CD4-positive, alpha-beta memory T cell (primary cell): ENCODE measurements at places on chromosomes 16 and 17. TPM values are rescaled to one million over a fixed set of nuclear protein-coding genes. Genes with fewer than 3 reads are reported as not detected.

The TRAPPC1 gene
- 116 TPM for total RNA-seq

The ITGAL gene
- 657 TPM for total RNA-seq

The TMC7 gene
- not detected for total RNA-seq

The KRTAP2-2 gene
- total RNA-seq: not detected

The TMEM114 gene
- not detected for total RNA-seq

The SETD6 gene
- 38.3 TPM for total RNA-seq

The LDHD gene
- total RNA-seq: 0.17 TPM

The CCL3 gene
- 3.2 TPM for total RNA-seq

The TMED6 gene
- 5.4 TPM for total RNA-seq

The PTX4 gene
- not detected for total RNA-seq

The CMTM2 gene
- total RNA-seq: 0.72 TPM

The CISD3 gene
- total RNA-seq: 13.5 TPM

The FBXL19 gene
- 15.6 TPM for total RNA-seq

The FMNL1 gene
- total RNA-seq: 405 TPM

The RNF43 gene
- total RNA-seq: 1.2 TPM

The CCL7 gene
- total RNA-seq: not detected

The ARL4D gene
- total RNA-seq: 1.6 TPM

The C16orf54 gene
- 139 TPM for total RNA-seq
